Activated CD4-positive, CD25-positive, alpha-beta regulatory T cell (primary cell): ENCODE measurements at places on chromosomes 13 and 19.

DNA sequence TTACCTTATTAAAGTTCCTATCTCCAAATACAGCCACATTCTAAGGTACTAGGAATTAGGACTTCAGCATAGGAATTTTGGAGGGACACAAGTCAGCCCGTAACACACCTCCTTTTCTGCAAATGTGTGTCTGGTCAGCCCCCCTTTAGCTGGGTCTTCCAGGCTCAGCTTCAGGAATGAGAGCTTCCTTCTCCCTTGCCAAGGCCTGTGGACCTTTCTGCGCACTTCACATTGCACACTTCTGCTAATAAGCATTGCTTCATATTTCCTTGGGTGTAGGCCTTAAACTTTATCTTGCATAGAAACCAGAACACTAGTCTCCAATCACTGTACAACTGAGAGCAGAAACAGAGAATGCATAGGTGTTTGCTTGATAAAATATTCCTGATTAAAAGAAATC, 4.5 kb upstream of the STK24 start:
- no peak for DNase-seq

DNA sequence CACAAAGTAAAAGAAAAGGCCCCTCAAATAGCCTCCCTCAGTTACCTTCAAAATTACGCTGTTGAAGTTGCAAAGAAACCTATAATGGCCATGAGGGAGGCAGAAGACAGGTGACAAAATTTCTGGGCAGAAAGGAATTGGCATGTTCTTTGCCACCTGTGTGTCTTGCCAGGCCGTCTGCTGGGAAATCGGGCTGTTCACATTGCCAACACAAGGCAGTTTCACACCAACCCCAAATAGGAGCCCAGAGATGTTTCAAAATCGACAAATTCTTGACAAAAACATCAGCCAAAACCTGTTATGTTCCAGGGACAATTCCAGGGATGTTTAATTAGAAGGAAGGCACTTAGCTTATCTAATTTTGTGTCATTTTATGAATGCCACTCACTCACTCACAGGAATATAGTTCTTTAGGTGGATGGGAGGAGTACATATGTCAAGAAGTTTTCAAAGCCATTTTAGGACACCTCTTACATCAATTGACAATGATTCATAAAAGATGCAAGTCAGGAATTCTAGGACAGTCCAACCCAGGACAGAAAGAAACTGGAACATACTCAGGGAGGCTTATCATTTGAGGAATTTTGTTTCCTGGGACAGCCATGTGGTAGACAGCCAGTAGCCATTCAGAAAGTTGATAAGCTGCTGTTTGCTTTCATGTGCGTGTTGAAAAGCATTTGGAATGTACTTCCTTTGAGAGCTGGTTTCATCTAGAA, 164.5 kb downstream of the RGCC start:
- no peak for DNase-seq

DNA sequence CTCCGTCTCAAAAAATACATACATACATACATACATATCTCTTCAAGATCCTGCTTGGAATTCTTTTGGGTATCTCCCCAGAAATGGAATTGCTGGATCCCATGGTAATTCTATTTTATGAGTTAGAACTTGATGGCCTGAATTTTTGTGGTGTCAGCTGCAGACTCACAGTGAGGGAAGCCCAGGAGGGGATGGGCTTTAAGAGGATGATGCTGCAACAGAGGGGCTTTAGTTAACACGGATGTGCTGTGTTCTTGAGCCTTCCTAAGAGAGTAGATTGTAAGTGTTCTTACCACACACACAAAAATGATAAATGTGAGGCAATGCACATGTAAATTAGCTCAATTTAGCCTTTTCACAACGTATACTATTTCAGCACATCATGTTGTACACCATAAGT, 31.8 kb downstream of the CACNG6 start:
- DNase-seq: no peak

DNA sequence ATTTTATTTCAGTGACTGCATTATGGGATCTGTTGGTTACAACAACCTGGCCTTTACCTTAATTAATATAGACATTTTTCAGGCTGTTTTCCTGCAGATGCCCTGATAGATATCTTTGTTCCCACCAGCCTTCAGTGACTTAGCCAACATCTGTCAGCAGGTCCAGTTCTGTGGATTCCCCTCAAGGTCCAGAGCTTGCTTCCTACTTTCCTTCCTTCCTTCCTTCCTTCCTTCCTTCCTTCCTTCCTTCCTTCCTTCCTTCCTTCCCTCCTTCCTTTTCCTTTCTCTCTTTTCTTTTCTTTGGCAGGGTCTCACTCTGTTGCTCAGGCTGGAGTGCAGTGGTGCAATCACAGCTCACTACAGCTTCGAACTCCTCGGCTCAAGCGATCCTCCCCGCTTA, 14.4 kb upstream of the CYP2B6 start:
- DNase-seq: no peak

DNA sequence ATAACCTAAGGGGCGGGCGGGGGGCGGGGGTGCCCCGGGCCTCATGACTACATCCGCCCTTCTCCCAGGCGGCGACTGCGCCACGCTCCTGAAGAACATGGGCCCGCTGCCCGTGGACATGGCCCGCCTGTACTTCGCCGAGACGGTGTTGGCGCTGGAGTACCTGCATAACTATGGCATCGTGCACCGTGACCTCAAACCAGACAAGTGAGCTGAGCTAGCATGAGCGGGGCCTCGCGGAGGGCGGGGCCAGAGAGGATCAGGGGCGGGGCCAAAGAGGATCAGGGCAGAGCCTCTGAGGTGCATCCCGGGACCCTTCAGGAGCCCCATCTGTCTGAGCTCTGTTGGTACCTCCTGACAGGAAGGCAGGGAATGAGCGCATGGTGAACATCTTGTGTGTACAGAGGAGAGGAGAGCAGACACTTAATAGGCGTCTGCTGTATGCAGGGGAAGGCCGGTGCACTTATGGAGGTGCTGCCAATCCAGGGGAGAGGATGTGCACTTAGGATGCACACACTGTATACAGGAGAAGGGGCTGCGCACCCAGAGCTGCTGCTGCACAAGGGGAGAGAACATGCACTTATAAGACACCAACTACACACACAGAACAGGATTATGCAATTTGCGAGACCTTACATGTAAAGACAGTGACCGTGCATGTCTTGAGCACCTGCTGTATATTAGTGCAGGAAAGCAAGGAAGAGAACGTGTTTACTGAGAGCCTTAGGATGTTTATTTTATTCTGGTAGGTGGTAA, 20.9 kb upstream of the PIK3R2 start:
- DNase-seq: no peak

- DNase-seq: no peak
Measured at GRCh38 chr19:35733180-35734125, 8.8 kb downstream of the IGFLR1 start.

GRCh38 chr19:9906475-9907087, 29.7 kb downstream of the OLFM2 start:
- DNase-seq: no peak

DNA sequence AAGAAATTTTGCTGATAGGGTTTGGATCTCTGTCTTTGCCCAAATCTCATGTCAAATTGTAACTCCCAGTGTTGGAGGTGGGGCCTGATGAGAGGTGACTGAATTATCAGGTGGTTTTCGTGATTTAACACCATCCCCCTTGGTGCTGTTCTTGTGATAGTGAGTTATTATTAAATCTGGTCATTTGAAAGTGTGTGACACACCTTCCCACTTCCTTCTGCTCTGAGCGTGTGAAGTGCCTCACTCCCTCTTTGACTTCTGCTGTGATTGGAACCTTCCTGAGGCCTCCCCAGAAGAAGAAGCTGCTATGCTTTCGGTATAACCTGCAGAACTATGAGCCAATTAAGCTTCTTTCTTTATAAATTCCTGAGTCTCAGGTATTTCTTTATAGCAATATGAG, 632.0 kb downstream of the SLITRK5 start:
- DNase-seq: no peak

GRCh38 chr13:37491661-37492060, 106.9 kb downstream of the POSTN start:
- no peak for DNase-seq

DNA sequence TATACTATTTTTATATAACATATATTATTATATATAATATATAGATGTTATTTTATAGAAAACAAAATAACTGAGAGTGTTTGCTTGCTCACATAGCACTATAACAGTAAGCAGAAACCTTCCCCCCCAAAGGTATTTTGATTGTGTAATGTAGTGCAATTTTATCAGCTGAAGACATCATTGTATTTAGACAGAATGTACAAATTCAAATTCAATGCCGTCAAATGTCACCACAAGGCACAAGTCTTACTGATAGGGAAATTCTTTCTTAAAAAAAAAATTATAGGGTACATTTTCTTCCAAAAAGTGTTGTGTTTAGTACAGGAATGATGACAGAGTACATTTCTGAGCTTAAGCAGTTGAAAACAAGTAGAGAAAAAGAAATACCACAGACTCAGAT, 1147.1 kb upstream of the SPRY2 start:
- no peak for DNase-seq

GRCh38 chr13:102643656-102644055, 46.9 kb downstream of the TPP2 start:
- DNase-seq: no peak

- DNase-seq: no peak
Measured at GRCh38 chr13:110346661-110347067, 39.6 kb downstream of the COL4A2 start.

GRCh38 chr19:33414667-33415605, 41.4 kb downstream of the CEBPG start:
- DNase-seq: no peak

DNA sequence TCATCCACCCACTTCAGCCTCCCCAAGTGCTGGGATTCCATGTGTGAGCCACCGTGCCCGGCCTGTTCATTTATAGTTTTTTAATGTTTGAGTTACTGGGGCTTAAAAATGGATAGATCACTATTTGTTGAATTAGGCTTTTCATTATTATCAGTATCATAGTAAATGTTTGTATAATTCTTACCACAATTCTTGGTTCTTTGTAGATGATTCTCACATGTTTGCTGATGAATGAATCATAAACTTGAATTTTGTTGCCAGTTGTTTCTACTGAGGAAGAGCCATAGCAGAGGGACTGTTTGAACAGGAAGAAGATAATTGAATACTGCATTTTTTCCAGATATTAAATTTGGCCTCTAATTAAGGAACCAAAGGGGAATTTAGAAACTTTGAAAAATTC, 2.6 kb upstream of the LPAR6 start:
- no peak for DNase-seq

GRCh38 chr13:31224174-31224669, 24.4 kb downstream of the B3GLCT start:
- no peak for DNase-seq
